ENCODE measurements at places on chromosomes 6 and 20.

- DNase-seq, result peak; percentile 40
Measured at GRCh38 chr20:41738604-41739206, 120.5 kb upstream of the CHD6 start.

GRCh38 chr6:101777646-101778045 is 384.1 kb downstream of the GRIK2 start:
- DNase-seq, result no peak

DNA sequence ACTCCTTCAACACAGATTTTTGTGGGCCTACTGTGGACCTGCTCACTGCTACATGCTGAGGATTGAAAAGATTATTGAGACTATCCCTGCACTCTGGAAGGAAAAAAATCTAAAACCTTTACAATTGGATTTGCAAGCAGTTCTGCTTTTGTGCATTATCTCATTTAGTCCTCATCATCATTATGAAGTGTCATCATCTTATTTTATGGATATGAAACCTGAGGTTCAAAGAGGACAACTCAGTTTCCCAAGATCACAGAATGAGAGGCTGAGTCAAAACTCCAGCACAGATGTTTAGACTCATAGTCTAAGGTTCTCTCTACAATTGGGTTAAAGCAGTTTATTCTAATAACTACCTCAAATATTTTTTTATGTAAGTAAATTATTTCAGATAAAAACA is 160.2 kb upstream of the MARCKS start:
- no peak for DNase-seq

GRCh38 chr6:26216886-26217713 is 129.9 kb downstream of the HFE start:
- no peak for DNase-seq

DNA sequence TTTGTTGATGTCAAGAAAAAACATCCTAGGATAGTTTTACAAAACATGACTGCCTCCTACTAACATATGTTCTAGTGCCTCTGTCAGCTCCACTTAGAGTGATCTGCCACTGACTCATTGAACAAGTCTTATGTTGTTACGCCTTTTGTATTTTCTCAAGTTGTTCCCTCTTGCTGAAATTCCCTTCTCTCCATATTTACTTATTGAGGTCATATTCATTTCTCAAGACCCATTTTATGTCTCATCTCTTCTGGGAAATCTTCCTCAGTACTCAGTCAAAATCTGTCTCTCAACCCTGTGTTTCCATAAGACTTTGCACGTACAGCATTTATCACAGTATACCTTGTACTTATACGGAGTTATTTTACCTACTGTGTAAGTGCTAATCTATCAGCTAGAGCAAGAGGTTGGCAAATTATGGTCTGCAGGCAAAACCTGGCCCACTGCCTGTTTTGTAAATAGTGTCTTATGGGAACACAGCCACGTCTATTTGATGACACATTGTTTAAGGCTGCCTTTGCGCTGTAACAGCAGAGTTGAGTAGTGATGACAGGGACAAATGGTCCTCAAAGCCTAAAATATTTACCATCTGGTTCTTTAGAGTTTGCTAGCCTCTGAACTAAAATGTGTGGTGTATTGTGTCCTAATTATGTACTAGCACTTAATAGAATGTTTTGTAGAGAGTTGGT is 83.4 kb downstream of the ADGRB3 start:
- no peak for DNase-seq

- no peak for DNase-seq
Measured at GRCh38 chr6:53862662-53863462, 68.1 kb downstream of the LRRC1 start.

- DNase-seq, result no peak
Measured at GRCh38 chr20:37072293-37073196, 23.3 kb downstream of the RBL1 start.

DNA sequence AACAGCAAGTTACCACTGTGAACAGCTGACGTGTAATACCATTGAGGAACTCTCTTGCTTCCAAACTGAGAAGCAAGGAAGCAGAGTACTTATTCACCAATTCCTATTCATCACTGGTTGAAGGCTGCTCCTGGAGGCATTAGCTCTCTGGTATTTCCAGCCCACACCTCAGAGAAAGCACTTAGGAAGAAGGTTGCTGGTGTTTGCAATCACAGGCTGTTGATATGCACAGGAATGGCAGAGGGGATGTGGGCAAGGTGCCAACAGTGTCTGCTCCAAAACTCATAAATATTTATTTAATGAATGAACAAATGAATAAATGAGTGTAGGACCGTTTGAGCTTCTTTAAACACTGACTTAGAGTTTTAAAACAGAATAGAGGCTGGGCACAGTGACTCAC is 6.9 kb upstream of the RRBP1 start:
- no peak for DNase-seq

GRCh38 chr6:100503043-100503705 is 38.5 kb upstream of the SIM1 start:
- no peak for DNase-seq

- no peak for DNase-seq
Measured at GRCh38 chr20:13852306-13852705, 67.5 kb downstream of the NDUFAF5 start.

DNA sequence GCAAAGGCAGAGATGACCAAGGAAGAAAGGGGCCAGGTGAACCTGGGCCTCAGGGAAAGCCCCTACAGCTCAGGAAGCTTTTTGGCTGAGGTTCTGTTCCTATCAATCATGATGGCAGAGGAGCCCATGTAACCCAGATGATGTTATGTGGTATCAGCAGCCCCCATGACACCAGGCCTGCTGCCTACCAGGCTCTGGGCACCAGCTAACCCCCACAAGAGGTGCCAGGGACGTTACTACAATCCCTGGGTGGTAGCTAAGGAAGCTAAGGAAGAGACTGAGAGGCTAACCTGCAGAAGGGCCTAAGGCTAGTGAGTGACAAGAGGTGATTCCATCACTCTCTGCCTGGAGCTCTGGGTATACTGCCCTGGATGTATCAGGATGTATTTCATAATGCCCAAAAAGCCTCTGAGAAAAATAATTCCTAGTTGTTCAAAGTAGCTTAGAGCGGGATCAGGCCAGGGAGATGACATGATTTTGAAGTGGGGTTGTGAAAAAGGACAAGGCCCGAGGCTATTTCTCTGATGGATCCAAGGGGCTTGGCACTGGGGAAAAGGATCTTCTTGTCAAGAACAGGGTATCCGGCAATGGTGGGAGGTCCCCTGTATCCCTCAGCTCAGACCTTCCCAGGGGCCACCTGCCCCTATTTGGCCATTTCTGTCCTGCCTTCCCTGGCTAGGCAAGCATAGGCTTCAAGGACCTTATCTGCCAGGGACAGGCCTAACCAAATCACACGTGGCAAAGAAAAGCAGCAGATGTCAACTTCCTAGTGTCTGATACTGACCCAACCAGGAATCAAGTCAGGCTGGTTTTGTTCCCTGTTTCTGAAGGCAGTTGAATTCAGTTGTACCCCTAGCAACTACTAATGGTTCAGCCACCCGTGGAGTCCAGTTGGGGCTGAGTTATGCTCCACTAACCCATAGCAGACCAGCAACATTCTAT is 41.3 kb downstream of the PANK2 start:
- no peak for DNase-seq

GRCh38 chr20:46568570-46569129 is 18.2 kb upstream of the OCSTAMP start:
- peak; percentile 41 for DNase-seq

- DNase-seq, result no peak
Measured at GRCh38 chr6:110596354-110596753, 119.9 kb upstream of the SLC22A16 start.

GRCh38 chr6:8749465-8749864 is 314.1 kb upstream of the SLC35B3 start:
- DNase-seq, result no peak

GRCh38 chr6:21953831-21954801 is 342.7 kb downstream of the PRL start:
- no peak for DNase-seq

Measured in HuH-7 (cell line).